SK-N-SH (cell line): ENCODE measurements at places on chromosomes 13 and 19. TPM values are rescaled to one million over a fixed set of nuclear protein-coding genes. Genes with fewer than 3 reads are reported as not detected.

- DNase-seq, result peak; percentile 99
Measured at GRCh38 chr19:7293762-7294557, at the start of gene INSR. INSR (minus strand) TSS chr19:7294414; CDS start chr19:7293891, 523 bp downstream.

GRCh38 chr19:35034588-35035382 lies 4.5 kb downstream of the SCN1B start:
- DNase-seq, result no peak

- no peak for DNase-seq
Measured at GRCh38 chr13:70732611-70733010, 624.4 kb upstream of the KLHL1 start.

GRCh38 chr19:42683917-42684513 lies 56.3 kb downstream of the PSG3 start:
- DNase-seq, result peak; percentile 9

DNA sequence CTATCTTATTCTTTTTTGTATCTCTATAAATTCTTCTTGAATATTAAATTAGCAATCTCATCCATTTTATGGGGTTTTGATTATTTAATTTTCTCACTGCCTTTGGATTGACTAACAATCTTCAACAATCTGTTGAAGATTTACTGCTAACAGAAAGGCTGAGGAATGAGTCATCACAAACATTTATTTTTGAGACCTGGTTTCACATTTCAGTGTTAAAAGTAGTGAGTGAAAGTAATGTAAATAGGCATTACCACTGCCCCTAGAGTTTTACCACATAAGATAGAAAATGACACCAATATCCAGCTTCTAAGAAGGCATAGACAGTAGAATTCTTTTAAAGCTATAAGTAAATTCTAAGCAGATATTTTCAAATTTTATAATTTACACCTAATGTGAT lies 472.8 kb downstream of the OLFM4 start:
- no peak for DNase-seq

- no peak for DNase-seq
Measured at GRCh38 chr13:42751693-42752092, 29.7 kb upstream of the FAM216B start.

GRCh38 chr13:37427843-37428494 lies 170.6 kb downstream of the POSTN start:
- no peak for DNase-seq

GRCh38 chr19:11089254-11090013 lies at the start of gene LDLR:
LDLR (plus strand) TSS chr19:11089463; CDS start chr19:11089549, 86 bp downstream.
- peak; percentile 80 for DNase-seq

DNA sequence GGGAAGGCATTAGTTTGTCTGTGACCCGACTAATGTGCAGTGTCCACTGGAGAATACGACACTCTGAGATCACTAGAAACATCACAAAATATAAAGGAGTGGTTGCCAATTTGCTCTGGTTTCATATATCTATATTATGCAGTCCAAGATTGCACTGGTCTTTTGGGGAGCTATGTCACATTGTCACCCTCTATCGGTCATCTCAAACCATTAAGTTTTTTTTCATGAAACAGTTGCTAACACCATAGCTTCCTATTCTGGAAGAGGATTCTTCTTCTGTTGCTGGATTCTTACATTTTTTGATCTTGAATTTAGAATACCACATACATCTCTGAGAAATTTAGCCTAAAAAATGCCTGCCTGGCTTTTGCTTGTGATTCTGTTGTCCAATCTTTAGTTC lies 168.6 kb downstream of the LACC1 start:
- no peak for DNase-seq

GRCh38 chr19:29105629-29106292 lies 107.2 kb downstream of the UQCRFS1 start:
- DNase-seq, result no peak

DNA sequence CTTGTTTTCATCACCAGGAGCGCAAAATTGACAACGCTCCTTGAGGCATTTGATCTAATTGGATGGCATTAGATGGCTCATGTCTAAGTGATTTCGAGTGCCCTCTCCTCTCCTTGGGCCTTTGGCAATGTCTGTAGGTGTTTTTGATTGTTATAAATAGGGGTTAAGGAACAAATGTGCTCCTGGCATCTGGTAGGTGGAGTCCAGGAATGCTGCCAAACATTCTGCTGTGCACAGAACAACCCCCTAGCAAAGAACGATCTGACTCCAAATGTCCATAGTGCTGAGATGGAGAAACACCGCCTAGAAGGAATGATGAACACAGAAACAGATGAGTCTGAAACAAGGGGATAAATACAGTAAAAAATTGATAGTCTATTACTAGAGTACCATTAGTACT lies 68.0 kb upstream of the C1QTNF9B start:
- DNase-seq, result no peak

SH2D3A gene
- polyA plus RNA-seq, result 0.35 and 0.42 TPM in 2 replicates

OR7G3 gene
- not detected in 2 replicates for polyA plus RNA-seq

FBXO17 gene
- 30.8 and 40.7 TPM in 2 replicates for polyA plus RNA-seq

MBD3L3 gene
- polyA plus RNA-seq, result 0.07 TPM in 1 of 2 replicates, not detected in the other

TEX30 gene
- 7.2 and 8.6 TPM in 2 replicates for polyA plus RNA-seq

FXYD1 gene
- 0.12 TPM in 1 of 2 replicates, not detected in the other for polyA plus RNA-seq
